Stimulated activated CD4-positive, alpha-beta T cell treated with anti-CD3 and anti-CD28 coated beads, Interleukin-15, amount 100 ng/mL, for 1 hour (primary cell): ENCODE measurements at places on chromosomes 2 and 18.

- no peak for DNase-seq
These were observed 8.5 kb downstream of the RAX start for GRCh38 chr18:59264651-59265245.

GRCh38 chr2:239194731-239195317, 206.0 kb downstream of the HDAC4 start:
- DNase-seq: no peak

DNA sequence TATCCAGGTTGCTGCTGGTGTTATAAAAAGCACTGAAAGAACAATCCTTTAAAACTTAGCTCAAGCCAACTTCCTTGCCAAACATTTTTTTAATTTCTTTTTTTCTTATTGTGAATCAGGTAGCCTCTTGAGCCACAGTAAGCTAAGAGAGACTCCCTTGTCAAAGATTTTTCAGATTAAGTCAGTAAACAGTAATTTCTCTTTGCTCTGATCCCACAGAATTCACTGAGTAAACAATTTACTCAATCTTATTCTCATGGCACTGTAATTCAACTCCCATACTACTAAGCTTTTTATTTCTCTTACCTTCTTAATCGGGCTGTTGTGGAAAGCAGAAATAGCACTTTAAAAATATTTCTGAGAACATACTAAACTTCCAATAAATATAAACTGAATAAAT, 82.7 kb downstream of the C2orf74 start:
- DNase-seq: no peak

GRCh38 chr18:77088963-77089722, 43.4 kb downstream of the MBP start:
- no peak for DNase-seq

- DNase-seq: no peak
These were observed 222.2 kb downstream of the MYCN start for GRCh38 chr2:16162491-16163040.

GRCh38 chr2:9152975-9153642, 53.5 kb upstream of the ASAP2 start:
- no peak for DNase-seq

GRCh38 chr2:192123847-192124246, 70.9 kb downstream of the TMEFF2 start:
- no peak for DNase-seq

- DNase-seq: no peak
These were observed 644.3 kb downstream of the CBLN2 start for GRCh38 chr18:71899707-71900472.

GRCh38 chr2:33433279-33434235, 42.9 kb upstream of the RASGRP3 start:
- no peak for DNase-seq

GRCh38 chr2:196253116-196253480, 81.7 kb upstream of the STK17B start:
- no peak for DNase-seq

- DNase-seq: no peak
These were observed 63.7 kb upstream of the CYRIA start for GRCh38 chr2:16729335-16729734.

DNA sequence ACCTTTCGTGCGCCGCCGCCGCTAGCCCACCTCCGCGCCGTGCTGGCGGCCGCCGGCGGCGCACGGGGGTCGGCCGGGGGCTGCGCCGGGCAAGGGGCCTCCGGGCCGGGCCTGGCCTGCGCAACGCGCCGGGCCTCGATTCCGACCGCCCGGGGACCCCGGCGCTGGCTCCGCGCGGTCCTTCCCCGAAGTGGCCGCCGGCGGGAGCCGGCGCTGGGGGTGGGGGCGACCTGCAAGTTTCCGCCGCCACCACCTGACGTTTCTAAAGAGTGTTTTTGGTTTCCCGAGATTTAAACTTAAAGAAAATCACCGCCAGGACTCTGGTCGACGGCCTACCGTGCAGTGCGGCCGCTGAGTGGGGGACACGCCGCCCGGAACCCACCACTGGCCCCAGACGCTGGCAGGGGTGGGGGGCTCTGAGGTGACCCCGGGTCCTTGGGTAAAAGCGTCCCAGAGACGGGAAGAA, 3.8 kb upstream of the GATA6 start:
- no peak for DNase-seq

DNA sequence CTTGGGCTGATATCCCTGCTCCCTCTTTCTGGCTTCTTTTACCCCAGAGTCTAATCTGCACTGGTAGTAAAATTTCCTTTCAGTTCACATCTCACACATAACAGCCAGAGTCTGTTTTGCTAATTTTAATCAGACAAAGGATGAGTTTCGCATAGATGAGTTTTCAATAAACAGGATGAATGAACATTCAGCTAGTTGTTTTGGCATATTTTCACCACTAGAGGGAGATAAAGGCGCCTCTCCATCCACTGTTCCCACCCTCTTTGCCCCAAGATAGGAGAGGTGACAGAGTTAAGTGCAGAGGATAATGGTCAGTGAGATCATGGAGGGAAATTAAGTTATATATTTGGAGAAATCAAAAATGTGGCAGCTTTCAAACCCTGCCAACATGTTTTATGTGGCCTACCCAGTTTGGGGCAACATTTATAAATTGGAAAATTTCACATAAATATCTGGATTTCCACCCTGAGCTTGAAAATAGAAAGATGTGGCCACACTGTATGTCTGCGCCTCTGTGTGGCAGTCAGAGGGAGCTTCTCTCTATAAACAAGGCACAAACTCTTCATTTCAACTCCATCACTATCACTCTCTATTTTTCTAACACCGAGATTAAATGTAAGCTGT, 48.5 kb upstream of the DTNA start:
- DNase-seq: no peak

- no peak for DNase-seq
These were observed 114.1 kb upstream of the FIGN start for GRCh38 chr2:163849756-163850435.

DNA sequence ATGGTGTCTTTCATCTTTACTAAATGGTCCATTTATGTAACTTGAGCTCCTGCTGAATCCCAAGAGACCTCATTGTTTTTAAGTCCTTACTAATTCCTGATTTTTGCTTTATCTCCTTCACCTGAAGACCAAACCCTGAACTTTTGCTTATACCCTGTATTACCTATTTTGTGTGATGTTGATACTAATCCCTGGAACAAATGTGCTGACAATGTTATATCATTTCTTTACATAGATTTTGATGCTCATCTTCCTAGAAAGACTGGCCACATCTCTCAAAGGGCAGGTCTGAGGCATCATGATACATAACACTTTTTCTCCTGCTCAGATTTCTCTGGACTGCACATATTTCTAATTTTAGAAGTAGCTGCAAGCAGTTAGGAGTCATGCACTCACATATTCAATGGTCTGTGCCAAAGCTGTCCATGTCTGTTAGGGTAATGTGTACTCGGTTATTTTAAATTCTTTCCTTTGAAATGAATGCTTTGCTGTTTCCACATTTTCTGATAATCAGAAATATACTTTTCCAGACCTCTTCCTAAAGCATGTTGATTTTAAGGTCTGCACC, 427.9 kb upstream of the HNRNPA3 start:
- DNase-seq: no peak

- no peak for DNase-seq
These were observed 141.4 kb upstream of the SERTAD2 start for GRCh38 chr2:64795024-64795592.

GRCh38 chr2:186853951-186854350, 5.0 kb upstream of the ZSWIM2 start:
- DNase-seq: no peak

DNA sequence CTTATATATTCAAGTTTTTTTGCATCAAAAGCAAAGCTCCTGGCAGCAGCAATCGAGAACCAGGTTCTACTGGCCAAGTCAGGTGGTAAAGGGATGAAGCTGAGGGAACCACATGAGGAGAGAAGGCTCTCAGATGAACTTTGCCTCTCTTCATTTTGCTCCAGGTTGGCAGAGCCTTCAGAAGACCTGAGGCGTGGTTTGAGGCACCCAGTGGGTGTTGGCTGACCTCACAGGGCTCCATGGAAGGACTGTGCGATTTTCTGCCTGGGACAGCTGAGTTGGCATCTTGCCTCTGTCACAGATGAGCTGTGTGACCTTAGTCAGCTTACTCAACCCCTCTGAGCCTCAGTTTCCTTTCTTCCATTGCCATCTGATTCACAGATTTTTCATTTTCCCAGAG, 89.0 kb downstream of the INSIG2 start:
- DNase-seq: no peak

GRCh38 chr2:222424729-222425671, 657 bp downstream of the SGPP2 start:
- DNase-seq: no peak

- DNase-seq: no peak
These were observed 143.4 kb upstream of the SMAD7 start for GRCh38 chr18:49094136-49094535.

GRCh38 chr2:135974036-135974435, 11.4 kb downstream of the DARS1 start:
- no peak for DNase-seq

- no peak for DNase-seq
These were observed 48.8 kb downstream of the SLC66A2 start for GRCh38 chr18:79902640-79903039.

GRCh38 chr2:10120877-10121574, 1.5 kb upstream of the RRM2 start:
- no peak for DNase-seq

- no peak for DNase-seq
These were observed 21.6 kb upstream of the AGFG1 start for GRCh38 chr2:227450311-227450841.

DNA sequence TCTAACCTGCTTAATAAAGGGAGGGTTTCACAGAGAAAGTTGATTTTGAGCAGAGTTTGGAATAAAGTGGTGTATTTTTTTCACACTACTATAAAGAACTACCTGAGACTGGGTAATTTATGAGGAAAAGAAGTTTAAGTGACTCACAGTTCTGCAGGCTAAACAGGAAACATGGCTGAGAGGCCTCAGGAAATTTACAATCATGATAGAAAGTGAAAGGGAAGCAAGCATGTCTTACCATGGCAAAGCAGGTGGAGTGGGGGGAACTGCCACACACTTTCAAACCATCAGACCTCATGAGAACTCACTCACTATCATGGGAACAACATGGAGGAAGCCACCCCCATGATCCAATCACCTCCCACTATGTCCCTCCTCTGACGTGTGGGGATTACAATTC, 546.7 kb downstream of the EPHA4 start:
- DNase-seq: no peak

DNA sequence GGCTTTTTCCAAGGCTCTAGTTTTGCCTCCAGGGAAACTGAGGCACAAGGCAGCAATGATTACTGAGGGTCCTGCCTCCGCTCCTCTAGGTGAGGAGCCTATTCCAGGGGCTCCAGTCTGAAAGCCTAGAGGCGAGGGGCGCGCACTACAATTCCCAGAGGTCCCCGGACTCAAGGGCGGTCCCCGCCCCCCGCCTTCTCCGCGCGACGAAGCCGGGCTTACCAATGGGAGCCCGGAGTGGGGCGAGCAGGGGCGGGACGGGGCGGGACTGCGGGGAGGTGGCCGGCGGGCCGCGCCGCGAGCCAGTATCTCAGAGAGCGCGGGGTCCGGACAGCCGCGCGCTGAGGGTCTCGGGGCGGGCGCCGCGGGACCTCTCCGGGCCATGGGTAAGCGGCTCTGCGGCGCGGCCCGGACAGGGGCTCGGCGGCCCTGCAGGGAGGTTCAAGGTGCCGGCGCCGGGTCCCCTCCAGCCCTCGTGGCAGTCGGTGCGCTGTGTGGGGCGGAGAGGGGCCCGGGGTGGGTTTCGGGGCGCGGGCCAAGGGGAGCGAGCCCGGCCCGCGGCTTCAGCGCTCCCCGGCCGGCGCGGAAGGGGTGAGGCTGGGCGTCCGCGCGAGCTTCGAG, at the start of gene ARID5A:
TSS of gene ARID5A (plus strand) at position 308 of the 621 bp plus-strand sequence. CDS start at position 383, 75 bp downstream.
- peak; percentile 81 for DNase-seq

- no peak for DNase-seq
These were observed 868.8 kb downstream of the EPHA4 start for GRCh38 chr2:220703279-220703678.

GRCh38 chr2:172969166-172969565, 106.5 kb upstream of the MAP3K20 start:
- no peak for DNase-seq

GRCh38 chr2:95695613-95696012, 103.8 kb downstream of the TRIM43 start:
- DNase-seq: no peak

DNA sequence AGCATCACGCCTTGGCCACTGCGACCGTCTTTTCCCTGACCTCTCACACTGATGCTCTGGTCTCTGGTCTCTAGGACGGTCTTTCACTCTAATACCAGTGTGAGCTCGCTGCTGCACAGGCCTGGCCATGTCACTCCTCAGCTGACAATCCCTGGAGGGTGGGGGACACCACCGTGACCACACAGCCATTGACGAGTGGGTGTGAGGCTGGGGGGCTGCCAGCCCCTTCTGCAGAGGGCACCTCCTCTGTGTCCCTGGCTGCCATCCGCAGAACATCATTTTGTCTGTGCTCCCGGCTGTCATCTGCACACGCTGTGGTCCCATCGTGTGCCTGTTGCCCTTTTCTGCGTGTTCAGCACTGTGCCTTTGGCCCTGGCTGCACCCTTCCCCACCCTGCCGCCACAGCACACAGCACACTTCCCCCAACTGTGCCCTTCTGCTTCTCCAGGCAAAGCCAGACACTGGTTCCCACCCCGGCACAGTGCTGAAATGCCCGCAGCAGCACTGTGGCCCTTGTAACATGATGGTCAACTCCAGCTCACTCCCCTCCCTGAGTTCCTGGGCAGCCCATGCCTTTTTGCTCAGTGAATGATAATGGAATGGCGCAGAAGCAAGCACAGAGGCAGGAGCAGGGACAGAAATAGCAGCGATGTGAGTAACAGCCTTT, 30.4 kb upstream of the INHBB start:
- no peak for DNase-seq

DNA sequence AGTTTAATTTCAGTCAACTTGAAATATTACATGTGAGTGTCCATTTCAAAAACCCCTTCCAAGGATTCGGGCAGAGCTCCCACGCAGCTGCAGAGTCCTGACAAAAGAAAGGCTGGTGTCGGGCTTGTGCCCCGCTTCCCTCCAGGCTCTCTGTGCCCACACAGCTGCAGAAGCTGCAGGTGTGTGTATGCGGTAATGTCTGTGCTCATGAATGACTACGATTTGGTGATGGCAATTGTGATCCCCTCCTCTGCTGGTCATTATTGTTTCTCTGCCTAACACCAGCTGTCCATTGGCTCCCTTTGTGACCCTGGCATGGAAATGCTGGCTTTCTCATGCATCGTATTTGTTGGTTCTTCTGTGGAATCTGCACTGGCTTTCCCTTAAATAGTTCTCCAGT, 224.8 kb downstream of the NUP35 start:
- DNase-seq: no peak

DNA sequence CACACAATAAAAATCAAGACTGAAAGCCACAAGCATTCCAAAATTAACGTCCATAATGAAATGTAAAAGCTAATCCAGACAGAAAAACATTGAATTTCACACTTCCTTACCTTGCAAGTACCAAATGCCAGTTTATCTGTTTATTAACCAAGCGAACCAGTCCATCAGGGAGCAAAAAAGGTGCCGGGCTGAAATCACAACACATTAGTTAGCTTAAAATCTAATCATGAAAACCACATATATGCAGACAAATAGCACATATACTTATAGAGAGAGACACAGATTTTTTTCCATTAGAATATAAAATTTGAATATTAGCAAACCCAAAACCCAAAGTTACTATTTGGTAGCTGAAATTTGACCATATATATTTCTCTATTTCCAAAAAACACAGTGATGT, 7.2 kb downstream of the NBAS start:
- DNase-seq: no peak

GRCh38 chr2:169819106-169819505, 5.6 kb downstream of the METTL5 start:
- no peak for DNase-seq

GRCh38 chr2:128557831-128558241, 239.2 kb upstream of the HS6ST1 start:
- DNase-seq: no peak
